ENCODE measurements at places on chromosomes 2 and 18. TPM values are rescaled to one million over a fixed set of nuclear protein-coding genes. Genes with fewer than 3 reads are reported as not detected.

DNA sequence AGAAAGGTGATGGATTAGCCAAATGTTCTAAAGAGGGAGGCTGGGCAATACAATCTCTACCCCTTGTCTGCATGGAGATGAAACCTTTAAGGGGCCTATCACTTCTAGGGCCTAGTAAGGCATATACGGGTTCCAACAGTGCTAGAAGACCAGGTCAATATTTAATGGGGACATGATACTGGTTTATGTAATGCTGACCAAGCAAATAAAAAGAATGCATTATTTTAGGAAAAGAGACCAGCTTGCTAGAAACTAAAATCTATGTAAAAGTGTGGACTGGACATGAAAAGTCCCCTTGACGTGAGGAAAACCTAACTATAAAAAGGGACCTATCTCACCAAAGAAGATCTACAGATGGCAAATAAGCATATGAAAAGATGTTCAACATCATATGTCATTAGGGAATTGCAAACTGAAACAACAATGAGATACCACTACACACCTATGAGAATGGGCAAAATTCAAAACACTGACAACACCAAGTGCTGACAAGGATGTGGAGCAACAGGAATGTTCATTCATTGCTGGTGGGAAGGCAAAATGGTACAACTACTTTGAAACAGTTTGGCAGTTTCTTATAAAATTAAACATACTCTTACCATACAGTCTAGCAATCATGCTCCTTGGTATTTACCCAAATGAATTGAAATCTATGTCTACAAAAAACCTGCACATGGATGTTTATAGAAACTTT, 45.9 kb upstream of the TLK1 start:
- no peak overlapping the region for H3K27ac ChIP-seq
- DNase-seq: no peak
- H3K27me3 ChIP-seq: no peaks in the 10 kb centered on the region
- H3K4me1 ChIP-seq: no peaks in the 10 kb centered on the region
- no peaks in the 10 kb centered on the region for H3K36me3 ChIP-seq

FOXD4L1 gene
- total RNA-seq: 0.33 TPM

- peaks cover 65% of the 10 kb centered on the region for H3K4me1 ChIP-seq
- peak; percentile 66 for DNase-seq
- H3K27ac ChIP-seq: no peak overlapping the region
- H3K4me3 ChIP-seq: no peak overlapping the region
- H3K36me3 ChIP-seq: no peaks in the 10 kb centered on the region
Observed at GRCh38 chr2:54597153-54597848, 126.2 kb upstream of the EML6 start.

GCKR gene
- not detected for total RNA-seq

DNA sequence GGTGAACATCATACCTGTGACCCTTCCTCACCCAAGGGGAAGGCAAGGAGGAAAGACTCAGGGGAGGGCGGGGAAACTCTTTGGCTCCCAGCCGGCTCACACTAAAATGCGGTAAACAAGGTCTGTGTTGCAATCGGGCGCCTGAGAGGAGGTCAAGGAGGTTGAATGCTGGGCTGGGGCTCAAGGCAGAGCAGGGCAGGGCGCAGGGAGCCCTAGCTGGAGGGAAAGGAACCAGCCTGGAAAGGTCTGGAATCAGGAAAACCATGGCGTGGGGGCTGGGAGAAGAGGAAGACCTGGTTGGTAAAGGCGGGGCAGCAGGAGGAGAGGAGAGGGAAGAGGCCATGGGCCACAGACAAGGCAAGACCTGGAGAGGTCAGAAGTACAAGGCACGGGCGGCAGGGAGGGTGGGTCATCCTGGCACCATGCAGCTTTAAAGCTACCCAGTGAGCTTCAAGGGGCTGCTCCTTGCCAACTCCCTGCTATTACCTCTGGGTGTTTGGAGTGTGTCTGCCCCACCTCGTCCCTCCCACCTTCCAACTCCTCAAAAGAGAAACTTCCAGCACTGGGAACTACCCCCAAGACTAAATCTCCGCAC, 4.8 kb upstream of the TMEM37 start:
- H3K36me3 ChIP-seq: no peaks in the 10 kb centered on the region
- H3K27ac ChIP-seq: peak overlapping the region; percentile 23
- peak; percentile 72 for DNase-seq
- no peak overlapping the region for H3K4me3 ChIP-seq

DNA sequence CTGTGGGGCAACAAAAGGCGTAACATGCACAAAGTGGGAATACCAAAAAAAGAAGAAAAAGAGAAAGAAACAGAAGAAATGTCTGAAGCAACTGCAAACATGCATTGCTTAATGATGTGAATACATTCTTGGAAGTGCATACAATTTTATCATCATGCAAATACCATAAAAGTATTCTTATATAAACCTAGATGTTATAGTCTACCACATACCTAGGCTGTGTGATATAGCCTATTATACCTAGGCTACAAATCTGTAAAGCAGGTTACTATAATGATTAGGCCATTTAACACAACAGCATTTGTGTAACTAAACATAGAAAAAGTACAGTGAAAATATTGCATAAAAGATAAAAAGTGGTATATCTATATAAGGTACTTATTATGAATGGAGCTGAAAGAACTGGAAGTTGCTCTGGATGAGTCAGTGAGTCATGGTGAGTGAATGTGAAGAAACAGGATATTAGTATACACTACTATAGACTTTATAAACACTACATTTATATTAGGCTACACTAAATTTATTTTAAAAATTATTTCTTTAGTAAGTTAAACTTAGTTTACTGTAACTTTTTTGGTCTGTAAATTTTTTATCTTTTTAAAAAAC, 319.4 kb upstream of the KCNH7 start:
- no peak for DNase-seq
- H3K4me3 ChIP-seq: no peak overlapping the region
- H3K27me3 ChIP-seq: no peaks in the 10 kb centered on the region
- H3K4me1 ChIP-seq: no peaks in the 10 kb centered on the region
- no peak overlapping the region for H3K27ac ChIP-seq

DNA sequence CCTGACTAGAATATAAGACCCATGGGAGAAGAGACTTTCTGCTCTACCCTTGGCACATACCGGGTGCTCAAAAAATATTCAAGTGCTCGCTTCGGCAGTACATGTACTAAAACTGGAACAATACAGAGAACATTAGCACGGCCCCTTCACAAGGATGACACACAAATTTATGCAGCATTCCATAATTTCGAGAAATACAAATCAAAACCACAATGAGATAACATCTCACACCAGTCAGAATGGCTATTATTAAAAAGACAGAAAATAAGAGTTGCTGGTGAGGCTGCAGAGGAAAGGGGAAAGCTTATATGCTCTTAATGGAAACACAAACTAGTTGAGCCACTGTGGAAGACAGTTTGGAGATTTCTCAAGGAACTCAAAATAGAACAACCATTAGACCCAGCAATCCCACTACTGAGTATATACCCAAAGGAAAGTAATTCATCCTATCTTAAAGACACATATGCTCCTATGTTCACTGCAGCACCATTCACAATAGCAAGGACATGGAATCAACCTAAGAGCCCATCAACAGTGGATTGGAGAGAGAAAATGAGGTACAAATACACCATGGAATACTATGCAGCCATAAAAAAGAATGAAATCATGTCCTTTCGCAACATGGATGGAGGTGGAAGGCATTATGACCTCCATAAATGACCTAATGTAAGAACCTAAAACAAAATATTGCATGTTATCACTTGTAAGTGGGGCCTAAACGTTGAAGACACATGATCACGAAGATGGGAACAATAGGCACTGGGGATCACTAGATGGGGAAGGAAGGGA, 71.6 kb upstream of the CYP1B1 start:
- H3K27me3 ChIP-seq: no peaks in the 10 kb centered on the region
- peak overlapping the region; percentile 84 for H3K27ac ChIP-seq
- H3K36me3 ChIP-seq: no peaks in the 10 kb centered on the region
- no peak for DNase-seq
- H3K4me1 ChIP-seq: peaks cover 16% of the 10 kb centered on the region

- H3K27me3 ChIP-seq: no peaks in the 10 kb centered on the region
- no peaks in the 10 kb centered on the region for H3K4me1 ChIP-seq
- H3K4me3 ChIP-seq: no peak overlapping the region
Observed at GRCh38 chr2:234733093-234733489, 218.7 kb upstream of the SH3BP4 start.

CPS1 gene
- total RNA-seq: 14.9 TPM

All from thyroid gland (tissue), 4 donors.